ENCODE measurements at places on chromosomes 5 and 9.

DNA sequence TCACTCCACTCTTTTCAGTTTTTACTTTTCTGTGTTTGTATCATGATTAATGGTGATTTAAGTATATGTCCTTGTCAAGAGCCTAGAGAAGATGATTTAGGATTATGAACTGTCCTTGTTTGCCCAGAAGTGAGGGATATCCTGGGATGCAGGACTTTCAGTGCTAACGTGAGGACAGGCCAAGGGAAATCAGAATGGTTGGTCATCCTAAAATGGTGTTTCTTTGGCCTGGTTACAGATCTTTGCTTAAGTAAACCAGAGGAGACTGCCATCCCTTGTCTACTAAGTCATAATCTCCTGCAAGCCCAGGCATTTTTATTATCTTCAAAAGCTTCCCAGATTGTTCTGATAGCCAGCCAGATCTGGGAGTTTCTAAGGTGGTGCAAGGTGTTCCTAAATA is 22.3 kb upstream of the DPYSL3 start:
- DNase-seq: no peak

DNA sequence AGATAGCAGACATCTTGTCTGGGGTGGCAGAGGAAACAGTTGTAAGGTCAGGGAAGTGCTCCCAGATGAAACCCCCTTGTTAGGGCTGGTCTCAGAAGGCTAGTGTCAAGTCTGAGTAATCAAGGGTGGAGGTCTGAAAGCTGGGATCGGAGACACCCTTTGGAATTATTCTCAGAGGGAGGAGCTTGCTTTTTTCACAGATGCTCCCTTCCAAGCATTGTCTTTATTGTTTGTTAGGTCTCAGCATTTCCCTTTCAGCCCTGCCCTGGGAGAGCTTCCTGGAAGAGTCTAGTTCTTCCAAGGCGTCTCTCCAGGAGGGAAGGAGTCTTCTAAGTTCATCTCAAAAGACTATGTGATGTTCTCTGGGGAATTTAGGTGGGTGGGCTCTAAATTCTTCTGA is 3.2 kb downstream of the TEK start:
- no peak for DNase-seq

GRCh38 chr9:13718539-13718938 is 439.0 kb upstream of the MPDZ start:
- DNase-seq: no peak

DNA sequence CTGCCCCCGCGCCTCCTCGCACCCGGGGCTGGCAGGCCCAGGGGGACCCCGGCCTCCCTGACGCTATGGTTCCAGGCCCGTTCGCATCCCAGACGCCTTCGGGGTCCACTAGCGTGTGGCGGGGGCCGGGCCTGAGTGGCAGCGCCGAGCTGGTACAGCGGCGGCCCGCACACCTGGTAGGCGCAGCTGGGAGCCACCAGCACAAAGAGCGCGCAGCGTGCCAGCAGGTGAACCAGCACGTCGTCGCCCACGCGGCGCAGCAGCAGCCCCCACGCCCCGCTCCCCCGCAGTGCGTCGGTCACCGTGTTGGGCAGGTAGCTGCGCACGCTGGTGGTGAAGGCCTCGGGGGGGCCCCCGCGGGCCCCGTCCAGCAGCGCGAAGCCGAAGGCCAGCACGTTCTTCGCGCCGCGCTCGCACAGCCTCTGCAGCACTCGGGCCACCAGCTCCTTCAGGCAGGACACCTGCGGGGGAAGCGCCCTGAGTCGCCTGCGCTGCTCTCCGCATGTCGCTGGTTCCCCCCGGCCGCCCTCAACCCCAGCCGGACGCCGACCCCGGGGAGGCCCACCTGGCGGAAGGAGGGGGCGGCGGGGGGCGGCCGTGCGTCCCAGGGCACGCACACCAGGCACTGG is 548 bp downstream of the TERT start:
- DNase-seq: no peak

- DNase-seq: no peak
Observed at GRCh38 chr5:132865668-132866341, 464 bp downstream of the GDF9 start.

GRCh38 chr9:98481676-98482075 is 226.2 kb upstream of the TBC1D2 start:
- DNase-seq: no peak

DNA sequence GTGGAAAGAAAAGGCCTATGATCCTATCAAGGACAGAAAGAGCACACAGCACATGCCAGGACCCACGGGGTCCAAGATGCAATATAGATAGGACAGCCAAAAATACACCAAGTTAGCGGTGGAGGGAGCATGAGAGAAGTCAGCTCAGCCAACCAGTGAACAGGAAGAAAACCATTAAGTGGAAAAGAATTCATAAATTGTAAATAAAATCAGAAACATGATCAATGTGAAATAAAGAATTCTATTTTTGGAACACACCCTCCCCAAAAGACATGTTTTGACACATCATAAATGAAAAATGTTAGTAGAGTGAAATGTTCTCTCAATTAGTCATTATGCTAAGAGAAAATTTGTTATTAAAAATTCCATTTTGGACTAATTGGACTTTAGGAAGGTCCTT is 35.6 kb downstream of the ATPSCKMT start:
- no peak for DNase-seq

GRCh38 chr9:133711428-133712220 is 26.5 kb downstream of the SARDH start:
- no peak for DNase-seq

- DNase-seq: no peak
Observed at GRCh38 chr9:122832194-122832593, 3.8 kb upstream of the PDCL start.

DNA sequence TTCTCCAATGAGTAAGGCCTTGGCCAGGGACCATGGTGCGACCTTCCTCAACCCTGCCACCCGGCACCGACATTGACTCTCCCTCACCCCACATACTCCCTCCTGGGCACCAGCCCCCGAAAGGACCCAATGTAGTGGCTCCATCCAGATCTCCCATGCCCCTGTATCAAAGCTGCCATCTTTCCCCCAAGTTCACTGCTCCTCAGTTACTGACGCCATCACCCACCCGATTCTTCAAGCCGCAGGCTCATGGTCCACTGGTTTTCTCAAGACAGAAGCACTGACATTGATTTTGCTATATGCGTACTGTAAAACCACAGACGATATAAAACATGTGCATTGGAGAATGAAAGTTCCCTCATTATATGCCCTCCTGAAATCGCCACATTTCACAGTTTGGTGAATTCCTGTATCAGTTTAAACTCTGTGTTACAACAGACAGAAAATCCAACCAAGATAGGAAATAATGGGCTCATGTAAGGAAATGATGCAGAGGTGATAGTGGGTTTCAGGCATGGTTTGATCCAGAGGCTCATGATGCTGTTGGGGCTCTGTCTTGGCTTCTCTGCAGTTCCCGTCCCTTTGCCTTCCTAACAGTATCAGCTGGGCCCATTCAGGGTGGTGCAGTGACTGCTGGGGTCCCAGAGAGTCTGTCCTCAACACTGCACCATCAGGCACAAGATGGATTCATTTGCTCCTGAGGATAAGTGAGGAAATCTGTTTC is 207.3 kb upstream of the IER5L start:
- no peak for DNase-seq

- DNase-seq: peak; percentile 13
Observed at GRCh38 chr9:137110147-137110910, 4.2 kb downstream of the DPP7 start.

DNA sequence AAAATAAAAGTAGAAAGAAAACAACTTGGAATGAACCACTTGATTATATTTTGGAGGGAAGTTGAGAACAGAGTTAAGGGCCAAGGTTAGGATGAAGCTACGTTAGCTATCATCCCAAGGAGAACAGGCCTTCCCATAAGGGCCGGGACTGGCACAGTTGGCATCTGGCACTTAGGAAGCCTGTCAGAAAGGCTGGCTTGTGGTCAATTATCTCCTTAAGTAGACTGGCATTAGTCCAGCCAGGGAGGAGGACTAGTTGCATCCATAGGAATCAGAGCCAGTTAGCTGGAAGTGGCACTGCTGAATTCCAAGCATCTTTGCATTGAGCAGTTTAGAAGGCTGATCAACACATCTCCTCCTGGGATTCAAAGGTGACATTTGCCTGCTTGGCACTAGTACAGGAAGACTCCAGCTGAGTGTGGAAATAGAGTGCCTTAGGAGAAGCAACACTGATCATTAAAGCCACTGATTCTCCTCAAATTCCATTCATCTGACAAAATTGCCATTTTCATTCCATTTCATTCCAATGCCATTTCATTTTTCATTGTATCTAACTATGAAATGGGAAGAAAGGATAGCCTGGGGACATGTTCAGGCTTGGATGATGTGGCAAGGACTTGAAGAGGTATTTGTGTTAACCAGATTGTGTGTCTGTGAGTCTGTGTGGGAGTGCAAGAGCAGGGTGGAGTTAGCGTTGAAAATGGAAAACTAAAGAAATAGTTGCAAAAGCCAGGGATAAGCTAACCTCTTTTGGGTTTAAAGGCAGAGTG is 5.5 kb downstream of the FOXB2 start:
- no peak for DNase-seq

DNA sequence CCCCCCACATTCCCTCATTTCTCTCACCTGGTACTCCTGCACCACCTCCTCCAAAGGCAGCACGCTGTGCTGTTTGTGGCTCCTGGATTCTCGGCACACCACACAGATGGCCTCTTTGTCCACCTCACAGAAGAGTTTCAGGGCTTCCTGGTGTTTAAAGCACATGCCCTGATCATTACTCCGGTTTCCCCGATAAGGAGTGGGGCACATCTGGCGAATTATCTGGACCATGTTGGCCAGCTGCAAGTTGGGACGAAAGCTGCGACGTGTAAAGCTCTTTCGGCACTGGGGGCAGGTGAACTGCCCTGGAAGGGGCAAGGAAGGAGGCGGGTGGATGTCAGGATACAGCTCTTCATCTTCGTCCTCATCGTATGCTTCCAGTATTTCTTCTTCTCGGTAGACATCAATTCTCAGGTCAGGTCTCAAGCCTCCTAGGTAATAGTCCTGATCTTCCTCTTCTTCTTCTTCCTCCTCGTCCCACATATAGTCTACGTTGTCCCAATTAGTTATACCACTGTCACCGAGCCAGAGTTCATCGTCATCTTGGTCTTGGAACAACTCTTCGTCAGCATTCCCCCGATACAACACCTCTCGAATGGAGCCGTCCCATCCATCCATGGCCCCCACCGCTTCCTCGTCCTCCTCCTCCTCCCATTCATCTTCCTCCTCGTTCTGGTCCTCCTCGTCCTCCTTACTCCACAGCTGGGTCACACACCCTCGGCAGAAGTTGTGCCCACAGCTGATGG is 796 bp downstream of the TRIM52 start:
- no peak for DNase-seq

DNA sequence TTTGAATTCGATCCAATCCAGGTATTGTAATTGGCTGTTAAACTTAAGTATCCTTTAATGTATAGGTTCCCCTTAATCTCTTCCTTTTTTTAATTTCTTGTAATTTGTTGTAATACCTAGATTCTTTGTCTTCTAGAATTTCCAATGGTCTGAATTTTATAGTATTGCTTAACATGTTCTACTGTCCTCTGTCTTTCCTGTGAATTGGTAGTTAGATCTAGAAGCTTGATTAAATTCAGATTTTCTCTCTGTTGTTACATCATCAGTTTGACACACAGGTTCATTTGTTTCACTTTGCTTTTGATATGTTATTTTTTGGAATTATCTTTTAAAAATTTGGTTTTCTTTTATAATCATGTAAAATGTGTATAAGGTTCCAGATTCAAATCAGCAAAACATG is 13.8 kb downstream of the ZCCHC7 start:
- no peak for DNase-seq

- no peak for DNase-seq
Observed at GRCh38 chr5:124212934-124213333, 533.5 kb downstream of the ZNF608 start.

GRCh38 chr5:128965638-128966302 is 482 bp downstream of the SLC27A6 start:
- DNase-seq: no peak

- peak; percentile 33 for DNase-seq
Observed at GRCh38 chr9:96450613-96451528, 902 bp downstream of the HABP4 start.

DNA sequence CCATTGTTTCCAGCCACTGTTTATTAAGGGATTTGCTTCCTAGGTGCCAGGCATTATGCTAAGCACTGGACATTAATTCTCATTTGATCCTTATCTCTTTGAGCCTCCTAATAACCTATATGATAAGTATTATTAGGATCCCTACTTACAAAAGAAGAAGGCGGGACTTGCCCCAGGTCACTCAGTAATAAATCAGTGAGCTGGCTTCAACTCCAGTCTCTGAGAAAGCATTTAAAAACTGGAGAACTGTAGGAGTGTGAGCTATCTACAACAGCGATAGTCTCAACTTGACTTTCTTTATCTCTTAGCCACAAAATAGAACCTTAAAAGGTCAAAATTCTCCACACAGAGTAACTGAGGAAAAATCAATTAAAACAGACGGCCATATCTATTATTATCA is 155.0 kb downstream of the GNAQ start:
- DNase-seq: no peak

DNA sequence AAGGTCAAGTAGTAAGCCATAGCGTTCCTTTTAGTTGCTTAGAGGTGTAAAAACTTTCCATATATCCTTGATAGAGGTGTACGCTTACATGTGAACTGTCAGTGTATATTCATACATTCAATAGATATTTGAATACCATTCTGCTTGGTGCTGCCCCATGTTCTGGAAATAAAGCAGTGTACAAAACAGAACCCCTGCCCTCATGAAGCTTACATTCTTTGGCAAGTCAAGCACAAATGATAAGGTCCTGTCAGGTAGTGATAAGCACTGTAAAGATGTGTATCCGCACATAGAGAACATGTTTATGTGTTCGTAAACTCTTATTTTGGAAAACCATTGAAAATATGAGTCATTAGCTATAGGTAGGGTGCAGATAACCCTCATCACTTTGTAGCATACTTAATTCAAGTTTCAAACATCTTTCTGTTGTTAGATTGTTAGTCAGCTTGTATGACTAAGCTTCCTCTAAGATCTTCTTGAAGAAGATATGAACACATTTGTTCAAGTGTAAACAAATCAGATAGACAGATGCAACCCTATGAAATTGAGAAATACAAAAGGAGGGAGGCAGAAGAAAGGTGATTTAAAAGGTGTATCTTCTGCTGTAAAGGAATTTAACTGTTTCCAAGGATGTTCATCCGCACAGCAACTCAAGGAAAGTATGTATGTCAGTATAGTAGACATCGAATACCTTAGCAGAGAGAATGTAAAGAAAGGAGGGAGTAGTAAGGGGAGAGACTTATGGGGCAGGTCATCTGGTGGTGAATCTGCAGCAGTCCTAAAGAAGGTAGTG is 1.6 kb downstream of the GTF3C4 start:
- no peak for DNase-seq

- no peak for DNase-seq
Observed at GRCh38 chr5:50564079-50564478, 102.4 kb upstream of the PARP8 start.

- DNase-seq: no peak
Observed at GRCh38 chr9:109641372-109641659, 138.7 kb upstream of the PALM2AKAP2 start.

DNA sequence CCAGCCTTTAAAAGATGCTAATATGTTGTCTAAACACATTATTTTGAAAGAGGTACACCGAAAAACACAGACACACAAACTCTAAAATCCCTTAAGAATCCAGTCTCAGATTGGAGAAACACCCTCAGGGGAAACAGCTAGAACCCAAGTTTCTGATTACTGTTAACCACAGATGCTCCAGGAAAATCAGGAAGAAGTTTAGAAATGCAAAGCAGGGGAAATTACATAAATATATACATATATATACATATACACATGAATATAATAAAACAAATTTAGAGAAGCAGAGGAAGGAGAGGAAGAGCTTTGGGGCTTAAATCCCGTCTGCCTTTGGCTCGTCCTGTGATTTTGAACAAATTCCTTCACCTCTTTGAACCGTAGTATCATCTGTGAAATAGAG is 73.2 kb upstream of the KLF4 start:
- DNase-seq: no peak

All from GM10248 (cell line).